CD14-positive monocyte (primary cell): ENCODE measurements at places on chromosomes 12 and 14. TPM values are rescaled to one million over a fixed set of nuclear protein-coding genes. Genes with fewer than 3 reads are reported as not detected.

The RBMS2 gene
- polyA plus RNA-seq: 5.1 TPM

The RAPGEF3 gene
- 1.9 and 2.5 TPM in 2 replicates for polyA plus RNA-seq

The ACSM4 gene
- not detected for polyA plus RNA-seq

The PRH2 gene
- polyA plus RNA-seq: not detected

The E2F7 gene
- polyA plus RNA-seq: not detected in 2 replicates

The KRT5 gene
- not detected for polyA plus RNA-seq

The SMIM41 gene
- not detected for polyA plus RNA-seq

The LBHD2 gene
- not detected for polyA plus RNA-seq

The ZBTB25 gene
- polyA plus RNA-seq: 3.2 TPM

DNA sequence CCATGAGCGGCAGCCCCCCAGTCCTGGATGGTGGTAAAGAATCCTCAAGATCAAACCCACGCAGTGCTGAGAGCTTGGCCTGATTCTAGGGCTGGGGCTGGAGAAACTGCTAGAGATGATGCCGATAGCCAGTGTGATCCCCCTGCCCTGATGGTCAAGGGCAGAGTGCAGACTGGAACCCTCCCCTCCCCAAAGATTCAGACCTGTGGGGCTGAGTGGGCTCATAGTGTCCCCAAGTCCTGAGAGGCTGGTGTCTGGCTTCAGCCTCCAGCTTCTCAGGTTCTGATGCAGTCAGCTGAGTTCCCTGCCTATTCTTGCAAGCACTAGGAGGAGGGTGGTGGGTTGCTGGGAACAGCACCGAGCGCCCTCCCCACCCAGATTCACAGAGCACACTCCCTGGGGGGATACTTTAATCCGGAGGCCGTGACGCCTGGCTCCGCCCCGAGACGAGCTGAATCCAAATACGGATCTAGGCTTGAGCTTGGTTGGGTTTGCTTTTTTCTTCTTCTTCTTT, 11.9 kb downstream of the RHOF start:
- no peaks in the 10 kb centered on the region for H3K27me3 ChIP-seq
- no peak for DNase-seq
- H3K27ac ChIP-seq: peak overlapping the region; percentile 60

- no peaks in the 10 kb centered on the region for H3K27me3 ChIP-seq
- H3K36me3 ChIP-seq: no peaks in the 10 kb centered on the region
- no peak overlapping the region for H3K27ac ChIP-seq
- no peak overlapping the region for H3K4me3 ChIP-seq
- DNase-seq: no peak
Observed at GRCh38 chr12:77122236-77122635, 56.9 kb upstream of the E2F7 start.

- no peak overlapping the region for H3K4me3 ChIP-seq
- DNase-seq: peak; percentile 69
- H3K4me1 ChIP-seq: no peaks in the 10 kb centered on the region
- no peaks in the 10 kb centered on the region for H3K27me3 ChIP-seq
- H3K36me3 ChIP-seq: peaks cover 85% of the 10 kb centered on the region
- peak overlapping the region; percentile 1 for H3K27ac ChIP-seq
Observed at GRCh38 chr14:103679351-103679750, 35.9 kb downstream of the XRCC3 start.

DNA sequence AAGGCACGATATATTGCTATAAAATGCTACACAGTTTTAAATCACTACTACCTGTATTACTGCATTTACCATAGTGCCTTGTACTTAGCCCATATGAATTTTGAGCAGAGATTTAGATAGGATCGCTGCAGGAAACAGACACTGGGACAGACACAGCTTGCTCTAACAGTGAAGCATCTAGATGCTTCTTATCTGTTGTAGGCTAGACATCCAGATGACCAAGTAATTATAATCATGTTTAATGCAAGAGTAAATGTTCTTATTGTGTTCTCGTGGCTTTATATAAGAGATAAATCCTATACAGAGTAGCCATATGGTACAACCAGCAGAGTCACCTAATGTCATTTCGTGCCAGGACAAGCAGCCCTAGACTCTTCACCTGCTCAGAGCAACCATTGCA, 92.8 kb downstream of the ASCL1 start:
- H3K4me3 ChIP-seq: no peak overlapping the region
- DNase-seq: no peak
- no peaks in the 10 kb centered on the region for H3K27me3 ChIP-seq
- H3K36me3 ChIP-seq: no peaks in the 10 kb centered on the region

- H3K4me3 ChIP-seq: no peak overlapping the region
- no peak for DNase-seq
Observed at GRCh38 chr14:37864861-37865718, 269.7 kb downstream of the TTC6 start.

- no peaks in the 10 kb centered on the region for H3K27me3 ChIP-seq
- no peak overlapping the region for H3K4me3 ChIP-seq
- DNase-seq: no peak
- no peaks in the 10 kb centered on the region for H3K4me1 ChIP-seq
- H3K27ac ChIP-seq: no peak overlapping the region
- H3K36me3 ChIP-seq: no peaks in the 10 kb centered on the region
Observed at GRCh38 chr12:5626151-5626550, 194.2 kb downstream of the NTF3 start.

- DNase-seq: no peak
- peak overlapping the region; percentile 84 for H3K4me3 ChIP-seq
- peaks cover 53% of the 10 kb centered on the region for H3K4me1 ChIP-seq
- peaks cover 4% of the 10 kb centered on the region for H3K36me3 ChIP-seq
- H3K27me3 ChIP-seq: no peaks in the 10 kb centered on the region
Observed at GRCh38 chr14:50829489-50830043, 1.4 kb downstream of the NIN start.

- no peak overlapping the region for H3K4me3 ChIP-seq
- no peaks in the 10 kb centered on the region for H3K27me3 ChIP-seq
- DNase-seq: no peak
Observed at GRCh38 chr12:110896559-110896958, 23.8 kb downstream of the MYL2 start.

DNA sequence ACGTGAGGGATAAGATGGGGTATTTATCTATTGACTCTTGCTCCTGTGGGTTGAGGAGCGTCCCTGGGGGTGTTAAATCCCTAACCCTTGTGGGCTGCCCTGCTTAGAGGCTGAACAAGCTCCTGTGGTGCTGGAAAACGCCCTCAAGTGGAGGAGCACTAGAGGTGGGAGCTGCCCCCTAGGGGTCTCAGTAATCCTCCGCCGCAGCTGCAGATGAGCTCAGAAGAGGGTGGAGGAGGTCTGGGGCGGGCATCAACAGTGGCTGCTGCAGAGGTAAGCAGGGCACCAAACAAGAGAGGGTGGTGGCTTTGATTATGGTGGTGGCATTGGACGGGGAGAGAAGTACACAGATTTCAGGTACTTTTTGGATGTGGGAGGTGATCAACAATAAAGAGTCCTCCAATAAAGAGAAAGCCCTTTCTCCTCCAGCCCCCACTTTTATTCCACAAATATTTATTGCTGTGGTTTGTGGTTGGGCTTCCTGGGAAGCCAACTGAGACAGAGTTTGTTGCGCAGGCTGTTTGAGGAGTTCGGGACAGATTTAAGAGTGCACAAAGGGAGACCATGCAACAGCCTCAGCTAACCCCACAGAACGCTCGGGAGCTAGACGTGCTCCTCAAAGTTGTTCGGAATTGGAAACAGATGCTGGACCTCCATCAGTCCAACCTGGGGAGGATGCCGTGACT, 179.9 kb downstream of the ADCK1 start:
- peaks cover 9% of the 10 kb centered on the region for H3K4me1 ChIP-seq
- H3K4me3 ChIP-seq: no peak overlapping the region
- H3K27ac ChIP-seq: no peak overlapping the region
- DNase-seq: no peak

DNA sequence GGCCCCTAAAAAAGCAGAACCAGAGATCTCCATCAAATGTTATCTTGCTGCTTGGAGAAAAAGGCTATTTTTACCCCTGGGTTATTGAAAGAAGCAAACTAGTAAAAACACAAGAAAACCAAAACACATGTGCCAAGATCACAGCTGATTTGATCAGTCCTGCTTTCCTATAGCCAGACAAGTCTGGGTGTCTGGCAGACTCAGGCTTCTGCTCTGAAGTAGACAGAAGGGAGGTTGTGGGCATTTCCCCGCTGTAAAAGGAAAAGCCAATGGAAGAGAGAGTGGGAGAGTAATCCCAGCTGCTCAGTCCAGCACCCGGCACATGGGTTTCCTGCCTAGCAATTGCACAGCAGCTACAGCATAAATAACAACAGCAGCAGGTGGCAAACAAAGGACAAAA, 177.9 kb downstream of the PHLDA1 start:
- no peak overlapping the region for H3K4me3 ChIP-seq
- no peak overlapping the region for H3K27ac ChIP-seq
- no peaks in the 10 kb centered on the region for H3K36me3 ChIP-seq
- DNase-seq: no peak

DNA sequence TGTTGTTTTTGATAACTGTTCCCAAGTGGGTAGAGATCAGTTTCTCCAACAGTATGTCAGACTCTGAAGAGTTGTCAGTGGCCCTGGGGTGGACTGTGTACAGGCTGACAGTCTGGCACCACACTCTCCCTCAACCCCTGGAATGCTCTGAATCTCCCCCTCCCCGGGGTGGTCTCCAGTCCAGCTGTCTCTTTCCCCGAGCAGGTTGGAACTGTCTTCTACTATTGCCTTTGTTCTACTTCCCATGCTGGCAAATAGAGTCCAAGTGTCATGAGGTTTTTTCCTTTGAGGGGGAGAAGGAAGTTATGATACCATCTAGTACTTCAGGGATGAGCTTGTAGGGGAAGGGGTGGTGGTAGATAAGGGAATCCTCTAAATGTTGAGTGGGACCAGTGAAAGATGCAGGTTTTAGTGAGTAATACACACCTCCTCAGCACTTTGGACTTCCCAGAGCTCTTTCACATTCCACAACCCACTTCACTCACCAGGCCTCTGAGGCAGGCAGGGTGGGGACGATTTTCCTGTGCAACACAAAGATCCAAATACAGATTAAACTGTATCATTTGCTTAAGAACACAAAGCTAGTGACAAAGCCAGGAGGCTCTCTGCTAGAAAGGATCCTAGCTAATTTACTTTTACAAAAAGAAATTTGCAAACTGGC, 170.7 kb upstream of the GZMB start:
- H3K4me1 ChIP-seq: no peaks in the 10 kb centered on the region
- no peak for DNase-seq
- no peak overlapping the region for H3K4me3 ChIP-seq
- no peaks in the 10 kb centered on the region for H3K27me3 ChIP-seq

- H3K27me3 ChIP-seq: no peaks in the 10 kb centered on the region
- peaks cover 58% of the 10 kb centered on the region for H3K36me3 ChIP-seq
- H3K27ac ChIP-seq: peak overlapping the region; percentile 61
- DNase-seq: no peak
Observed at GRCh38 chr14:90400904-90401561, 4.2 kb downstream of the CALM1 start.

GRCh38 chr12:40241741-40242140, 16.9 kb downstream of the LRRK2 start:
- DNase-seq: no peak
- H3K36me3 ChIP-seq: peaks cover 95% of the 10 kb centered on the region
- no peak overlapping the region for H3K4me3 ChIP-seq

- no peak for DNase-seq
- no peaks in the 10 kb centered on the region for H3K4me1 ChIP-seq
- H3K27me3 ChIP-seq: no peaks in the 10 kb centered on the region
- no peak overlapping the region for H3K27ac ChIP-seq
- H3K4me3 ChIP-seq: no peak overlapping the region
- peaks cover 19% of the 10 kb centered on the region for H3K36me3 ChIP-seq
Observed at GRCh38 chr12:100031836-100032235, 47.1 kb upstream of the ANKS1B start.

DNA sequence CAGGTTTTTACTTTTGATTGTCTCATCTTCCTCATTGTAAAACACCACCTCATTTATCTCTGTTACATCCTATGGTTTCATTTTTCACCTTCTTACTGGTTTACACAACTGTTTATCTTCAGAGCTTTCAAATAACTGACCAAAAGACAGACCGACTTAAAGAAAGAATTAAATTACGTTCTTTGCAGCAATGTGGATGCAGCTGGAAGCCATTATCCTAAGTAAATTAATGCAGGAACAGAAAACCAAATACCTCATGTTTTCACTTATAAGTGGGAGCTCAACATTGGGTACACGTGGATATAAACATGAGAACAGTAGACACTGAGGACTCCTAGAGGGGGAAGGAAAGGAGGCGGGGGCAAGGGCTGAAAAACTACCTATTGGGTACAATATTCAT, 729.0 kb upstream of the USP15 start:
- H3K4me3 ChIP-seq: no peak overlapping the region
- no peak overlapping the region for H3K27ac ChIP-seq
- H3K27me3 ChIP-seq: no peaks in the 10 kb centered on the region
- DNase-seq: no peak
- no peaks in the 10 kb centered on the region for H3K36me3 ChIP-seq

- H3K36me3 ChIP-seq: no peaks in the 10 kb centered on the region
- no peaks in the 10 kb centered on the region for H3K4me1 ChIP-seq
- peak; percentile 60 for DNase-seq
- no peak overlapping the region for H3K27ac ChIP-seq
- no peaks in the 10 kb centered on the region for H3K27me3 ChIP-seq
- no peak overlapping the region for H3K4me3 ChIP-seq
Observed at GRCh38 chr12:127810041-127810440, 456.9 kb upstream of the TMEM132C start.

DNA sequence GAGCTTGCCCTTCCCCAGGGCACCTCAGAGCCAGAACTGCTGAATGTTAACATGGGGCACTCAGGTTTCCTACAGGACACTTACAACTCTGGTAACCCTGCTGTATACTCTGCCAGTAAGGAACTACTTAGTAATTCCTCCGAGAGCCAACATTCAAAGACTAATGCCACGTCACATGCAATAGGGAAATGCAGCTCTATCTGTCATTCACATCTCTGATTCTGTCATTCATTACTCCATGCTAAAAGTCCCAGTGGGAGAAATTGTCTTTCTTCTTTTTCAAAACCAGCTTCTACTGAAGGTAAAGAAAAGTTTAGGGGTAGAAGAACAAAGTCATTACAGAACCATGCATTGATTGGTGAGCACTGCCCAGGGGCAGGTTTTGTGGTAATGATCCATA, 189.2 kb downstream of the DAD1 start:
- DNase-seq: no peak
- H3K4me1 ChIP-seq: no peaks in the 10 kb centered on the region
- H3K27ac ChIP-seq: no peak overlapping the region
- no peak overlapping the region for H3K4me3 ChIP-seq
- H3K36me3 ChIP-seq: no peaks in the 10 kb centered on the region

- no peak overlapping the region for H3K4me3 ChIP-seq
- H3K27me3 ChIP-seq: no peaks in the 10 kb centered on the region
- DNase-seq: no peak
- no peaks in the 10 kb centered on the region for H3K36me3 ChIP-seq
- H3K27ac ChIP-seq: no peak overlapping the region
Observed at GRCh38 chr12:46187023-46187422, 81.8 kb downstream of the SLC38A1 start.

DNA sequence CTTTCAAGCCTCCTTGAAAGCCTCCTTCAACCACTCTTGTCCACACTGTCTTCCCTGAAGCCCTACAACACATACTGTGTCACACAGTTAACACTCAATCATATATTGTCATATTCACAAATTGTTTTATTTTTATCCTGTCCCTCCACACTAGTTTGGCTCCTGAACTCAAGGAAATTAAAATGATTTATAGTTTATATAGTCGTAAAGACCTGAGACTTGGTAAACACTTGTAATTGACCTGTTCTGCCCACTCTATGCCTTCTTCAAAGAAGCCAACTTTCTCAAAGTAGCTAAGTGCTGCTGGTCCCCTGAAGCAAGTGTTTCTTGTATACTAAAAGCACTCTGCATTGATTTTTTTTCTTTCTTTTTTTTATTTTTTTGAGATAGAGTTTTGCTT, 15.6 kb upstream of the NEK9 start:
- no peak for DNase-seq
- H3K27ac ChIP-seq: peak overlapping the region; percentile 12
- H3K36me3 ChIP-seq: no peaks in the 10 kb centered on the region
- no peaks in the 10 kb centered on the region for H3K27me3 ChIP-seq
